Camera-type eye (tissue), 1 donor: ENCODE measurements at places on chromosomes 16 and 17. TPM values are rescaled to one million over a fixed set of nuclear protein-coding genes. Genes with fewer than 3 reads are reported as not detected.

Gene TMC6
- total RNA-seq = 15.2 TPM

Gene HP
- 0.55 TPM for total RNA-seq

Gene AHSP
- 21.1 TPM for total RNA-seq

Gene COX10
- 37.2 TPM for total RNA-seq

Gene LDHD
- total RNA-seq = 6.6 TPM

Gene TNS4
- 1.8 TPM for total RNA-seq

Gene HBQ1
- total RNA-seq = 4.1 TPM

Gene CCL17
- not detected for total RNA-seq

Gene SLC35G6
- total RNA-seq = not detected

Gene TEKT1
- total RNA-seq = 2.3 TPM

Gene HIRIP3
- total RNA-seq = 23.4 TPM
